ENCODE measurements at places on chromosomes 6 and 20.

DNA sequence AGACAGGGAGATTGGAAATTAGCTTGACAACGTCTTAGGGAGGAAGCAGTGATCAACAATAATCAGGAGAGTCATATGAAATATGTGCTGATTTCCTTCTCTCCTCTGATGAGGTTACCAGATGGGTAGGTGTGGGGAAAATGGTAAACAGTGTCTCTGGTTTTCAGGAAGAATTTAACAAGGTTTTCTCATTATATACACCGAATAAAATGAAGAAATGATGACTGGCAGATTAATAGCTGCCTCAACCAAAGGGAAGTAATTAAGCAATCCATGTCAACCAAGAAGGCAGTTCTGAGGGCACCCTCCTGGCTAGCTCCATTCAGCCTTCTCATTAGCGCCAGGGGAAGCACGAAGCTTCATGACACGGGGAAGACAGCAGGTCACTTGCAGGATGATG is 12.7 kb upstream of the RAMACL start:
- DNase-seq = no peak

DNA sequence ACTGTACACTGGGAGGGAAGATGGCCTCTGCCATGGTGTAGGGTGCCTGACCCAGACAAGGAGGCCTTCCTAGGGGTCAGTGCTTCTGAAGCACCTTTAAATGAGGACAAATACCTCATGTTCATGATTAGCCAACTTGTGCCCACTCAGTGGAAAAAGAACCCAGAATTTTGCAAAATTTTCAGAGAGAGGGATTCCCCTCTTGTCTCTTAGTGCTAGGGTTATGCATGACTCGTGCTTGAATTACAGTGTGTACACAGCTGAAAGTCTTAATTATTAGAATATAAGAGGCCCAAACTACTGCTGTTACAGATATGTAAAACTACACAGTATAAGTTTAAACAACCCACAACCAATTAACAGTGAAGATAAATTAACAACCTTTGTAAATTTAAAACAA is 38.0 kb downstream of the HLA-G start:
- no peak for DNase-seq

DNA sequence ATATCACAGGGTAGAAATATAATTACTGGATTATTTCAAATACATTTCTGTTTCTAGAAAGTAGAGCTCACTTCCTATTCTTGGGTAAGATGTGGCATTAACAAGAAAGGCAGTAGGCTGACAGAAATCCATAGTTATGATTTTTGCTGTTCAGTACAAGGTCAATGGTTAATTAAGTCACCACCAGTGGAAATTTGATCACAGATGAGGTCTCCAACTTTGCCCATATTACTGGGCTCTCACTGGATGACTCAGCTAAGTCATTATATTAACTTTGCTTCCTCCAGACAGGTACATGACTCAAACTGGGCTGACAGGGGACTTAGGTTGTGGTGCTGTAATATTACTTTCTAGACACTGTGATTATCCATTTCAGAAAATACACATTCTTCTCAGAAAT is 212.4 kb downstream of the GRIK2 start:
- DNase-seq = no peak

- no peak for DNase-seq
These were observed 156.3 kb downstream of the SCML4 start for GRCh38 chr6:107667790-107668189.

DNA sequence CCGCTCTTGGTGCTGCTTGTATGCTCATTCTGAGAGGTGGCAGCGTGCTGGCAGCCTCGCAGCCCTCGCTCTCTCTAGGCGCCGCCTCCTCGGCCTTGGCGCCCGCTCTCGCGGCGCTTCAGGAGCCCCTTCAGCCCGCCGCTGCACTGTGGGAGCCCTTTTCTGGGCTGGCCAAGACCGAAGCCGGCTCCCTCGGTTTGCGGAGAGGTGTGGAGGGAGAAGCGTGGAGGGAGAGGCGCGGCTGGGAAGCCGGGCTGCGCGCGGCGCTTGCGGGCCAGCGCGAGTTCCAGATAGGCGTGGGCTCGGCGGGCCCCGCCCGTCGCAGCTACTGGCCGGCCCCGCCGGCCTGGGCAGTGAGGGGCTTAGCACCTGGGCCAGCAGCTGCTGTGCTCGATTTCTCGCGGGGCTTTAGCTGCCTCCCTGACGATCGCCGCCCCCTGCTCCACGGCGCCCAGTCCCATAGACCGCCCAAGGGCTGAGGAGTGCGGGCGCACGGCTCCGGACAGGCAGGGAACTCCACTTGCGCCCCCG is 19.5 kb upstream of the FAM8A1 start:
- no peak for DNase-seq

GRCh38 chr20:62805155-62805710 is 598 bp downstream of the OGFR start:
- DNase-seq = no peak

GRCh38 chr20:38818113-38819065 is 12.9 kb downstream of the PPP1R16B start:
- DNase-seq = no peak

GRCh38 chr6:47419621-47420020 is 58.0 kb upstream of the CD2AP start:
- DNase-seq = no peak

DNA sequence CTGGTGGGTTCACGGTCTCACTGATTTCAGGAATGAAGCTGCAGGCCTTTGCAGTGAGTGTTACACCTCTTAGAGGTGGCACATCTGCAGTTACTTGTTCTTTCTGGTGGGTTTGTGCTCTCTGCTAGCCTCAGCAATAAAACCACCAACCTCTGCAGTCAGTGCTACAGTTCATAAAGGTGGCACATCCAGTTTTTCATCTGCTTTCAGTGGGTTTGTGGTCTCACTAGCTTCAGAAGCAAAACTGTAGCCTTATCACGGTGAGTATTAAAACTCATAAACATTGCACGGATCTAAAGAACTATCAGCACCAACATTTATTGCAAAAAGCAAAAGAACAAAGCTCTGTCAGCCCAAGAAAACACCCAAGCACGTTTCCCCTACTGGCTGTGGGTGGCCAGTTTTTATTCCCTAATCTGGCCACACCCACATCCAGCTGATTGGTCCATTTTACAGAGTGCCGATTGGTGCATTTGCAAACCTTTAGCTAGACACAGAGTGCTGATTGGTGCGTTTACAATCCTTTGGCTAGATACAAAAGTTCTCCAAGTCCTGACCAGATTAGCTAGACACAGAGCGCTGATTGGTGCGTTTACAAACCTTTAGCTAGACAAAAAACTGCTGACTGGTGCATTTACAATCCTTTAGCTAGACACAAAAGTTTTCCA is 3.4 kb upstream of the TMEM14C start:
- peak; percentile 71 for DNase-seq

DNA sequence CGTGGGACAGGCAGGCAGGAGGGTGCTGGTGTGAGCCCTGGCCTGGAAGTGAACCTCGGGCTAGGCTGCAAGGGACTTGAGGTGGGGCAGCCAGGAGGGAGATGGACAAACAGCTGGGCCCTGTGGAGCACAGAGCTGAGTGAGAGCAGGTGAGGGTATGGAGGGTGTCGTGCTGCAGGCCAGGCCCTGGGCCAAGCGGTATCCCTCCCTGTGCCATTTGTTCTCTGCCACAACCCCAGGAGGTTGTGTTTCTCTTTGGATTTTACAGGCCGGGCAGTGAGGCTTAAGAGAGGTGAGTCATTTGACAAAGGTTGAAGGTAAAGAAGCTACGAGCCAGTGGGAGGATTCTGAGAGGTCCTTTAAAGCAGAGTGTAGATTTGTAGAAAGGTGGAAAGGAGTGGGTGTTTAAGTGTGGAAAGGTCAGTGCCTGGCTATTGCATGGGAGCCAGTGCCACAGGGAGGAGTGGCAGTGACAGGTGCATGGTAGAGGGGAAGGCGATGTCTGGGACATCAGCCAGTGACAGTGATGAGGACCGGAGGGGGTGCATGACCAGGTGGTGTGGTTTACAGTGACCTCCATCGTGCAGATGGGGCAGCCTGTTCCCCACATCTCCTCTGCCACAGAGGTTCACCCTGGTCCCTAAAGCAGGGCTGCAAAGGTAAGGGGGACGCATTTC is 39.8 kb downstream of the GMPR start:
- DNase-seq = no peak

- DNase-seq = no peak
These were observed 24.8 kb downstream of the ADTRP start for GRCh38 chr6:11753798-11754197.

DNA sequence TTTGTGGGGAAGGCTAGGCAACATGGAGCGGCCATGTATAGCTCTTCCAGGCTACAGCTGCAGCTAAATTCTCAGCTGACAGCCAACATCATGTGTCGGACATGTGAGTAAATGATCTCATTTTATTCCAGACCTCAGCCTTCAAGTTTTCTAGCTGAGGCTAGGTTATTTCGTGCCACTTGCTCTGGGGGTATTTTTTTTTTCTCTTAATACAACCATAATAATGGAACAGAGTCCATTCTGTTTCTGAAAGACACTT is 573.5 kb downstream of the CD109 start:
- DNase-seq = no peak
